ENCODE measurements at places on chromosomes 5 and 9.

DNA sequence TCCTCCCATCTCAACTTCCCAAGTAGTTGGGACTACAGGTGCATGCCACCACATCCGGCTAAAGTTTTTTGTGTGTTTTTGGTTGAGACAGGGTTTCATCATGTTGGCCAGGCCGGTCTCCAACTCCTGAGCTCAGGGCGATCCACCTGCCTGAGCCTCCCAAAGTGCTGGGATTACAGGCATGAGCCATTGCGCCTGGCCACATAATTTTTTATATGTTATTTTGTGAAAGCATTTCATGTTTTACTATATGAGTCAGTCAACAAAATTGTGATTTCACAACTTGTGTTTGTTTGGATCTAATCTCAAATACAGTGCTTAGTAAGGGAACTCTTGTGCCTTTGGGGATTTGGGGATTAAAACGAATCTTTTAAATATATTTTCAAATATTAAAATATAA, 20.0 kb upstream of the FAM120AOS start:
- no peak for DNase-seq

DNA sequence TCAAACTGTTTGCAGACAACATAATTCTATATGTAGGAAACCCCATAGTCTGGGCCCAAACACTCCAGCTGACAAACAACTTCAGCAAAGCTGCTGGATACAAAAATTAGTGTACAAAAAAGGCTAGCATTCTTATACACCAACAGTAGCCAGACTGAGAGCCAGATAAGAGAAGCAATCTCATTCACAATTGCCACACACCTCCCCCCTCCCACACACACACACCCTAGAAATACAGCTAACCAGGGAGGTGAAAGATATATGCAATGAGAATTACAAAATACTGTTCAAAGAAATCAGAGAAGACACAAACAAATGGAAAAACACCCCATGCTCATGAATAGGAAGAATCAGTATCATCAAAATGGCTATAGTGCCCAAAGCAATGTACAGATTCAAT, 9.0 kb downstream of the MTREX start:
- DNase-seq: no peak

DNA sequence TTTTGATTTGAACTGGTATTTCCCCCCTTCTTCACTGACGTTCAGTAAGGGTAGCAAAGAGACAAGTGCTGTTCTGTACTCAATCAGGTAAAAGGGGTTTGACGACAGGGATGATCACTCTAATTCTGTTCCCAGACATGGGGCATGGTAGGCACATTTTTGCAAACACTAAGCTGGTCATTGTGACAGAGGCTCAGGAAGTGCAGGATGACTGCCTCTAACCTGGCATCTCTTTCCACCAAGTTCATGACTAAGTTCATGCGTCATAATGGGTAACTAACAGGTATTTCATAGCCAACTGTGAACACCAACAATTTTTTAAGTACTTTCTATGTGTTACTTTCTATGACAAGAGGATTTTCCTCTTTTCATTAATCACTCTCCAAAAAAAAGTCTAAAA, 166.5 kb downstream of the MAPKAP1 start:
- no peak for DNase-seq

GRCh38 chr5:36875051-36875789, 1.3 kb upstream of the NIPBL start:
- peak; percentile 14 for DNase-seq

GRCh38 chr9:79382044-79382443, 189.7 kb upstream of the TLE4 start:
- no peak for DNase-seq

DNA sequence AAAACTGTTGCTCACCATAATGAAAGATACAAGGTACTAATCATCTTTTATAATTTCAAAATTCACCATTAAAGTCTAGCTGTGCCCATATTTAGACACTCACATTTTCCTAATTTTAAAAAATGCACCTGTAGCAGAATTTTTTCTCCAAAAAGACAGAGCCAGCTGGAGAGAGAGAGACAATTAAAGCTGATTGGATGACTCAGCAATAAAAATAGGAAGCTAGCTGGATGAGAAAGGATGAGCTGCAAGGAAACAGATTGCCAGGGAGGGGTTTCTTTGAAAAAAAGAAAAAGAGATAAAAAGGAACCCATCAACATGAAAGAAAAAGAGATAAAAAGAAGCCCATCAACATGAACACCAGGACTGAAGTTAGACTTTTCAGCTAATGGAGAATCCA, 73.8 kb downstream of the HCN1 start:
- DNase-seq: no peak

DNA sequence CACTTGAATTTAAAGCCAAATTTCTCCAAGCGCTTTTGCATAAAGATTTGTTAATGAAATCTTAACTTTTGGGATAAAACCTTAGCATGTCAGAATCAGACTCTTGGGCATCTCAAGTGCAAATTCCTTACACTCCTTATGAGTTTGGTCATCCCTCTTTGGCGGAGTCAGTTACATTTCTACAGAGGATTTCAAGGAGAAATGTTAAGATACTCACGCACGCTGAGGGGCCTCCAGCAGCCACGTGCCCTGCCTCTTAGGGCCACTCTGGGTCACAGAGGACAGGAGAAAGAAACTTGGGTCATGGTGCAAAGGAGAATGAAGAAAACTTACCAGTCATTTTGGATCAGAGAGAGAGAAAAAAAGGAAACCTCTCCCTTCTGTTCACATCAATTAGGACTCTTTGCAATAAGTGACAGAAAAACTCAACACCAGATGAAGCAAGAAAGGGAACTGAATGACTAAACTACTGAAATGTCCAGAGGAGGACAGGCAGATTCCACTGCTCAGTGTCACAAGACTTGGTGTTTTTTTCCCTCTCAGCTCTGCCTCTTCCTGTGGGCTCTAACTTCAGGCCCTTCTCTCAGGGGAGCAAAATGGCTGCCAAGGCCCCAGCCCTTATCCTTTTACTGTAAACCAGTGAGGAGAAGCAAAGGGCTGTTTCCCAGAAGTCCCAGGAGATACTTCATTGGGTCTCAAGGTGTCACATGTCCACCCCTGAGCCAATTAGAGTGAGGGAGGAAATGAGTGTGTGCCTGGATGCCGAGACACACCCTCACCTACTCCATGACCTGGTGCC, 63.3 kb upstream of the NFIL3 start:
- DNase-seq: no peak

DNA sequence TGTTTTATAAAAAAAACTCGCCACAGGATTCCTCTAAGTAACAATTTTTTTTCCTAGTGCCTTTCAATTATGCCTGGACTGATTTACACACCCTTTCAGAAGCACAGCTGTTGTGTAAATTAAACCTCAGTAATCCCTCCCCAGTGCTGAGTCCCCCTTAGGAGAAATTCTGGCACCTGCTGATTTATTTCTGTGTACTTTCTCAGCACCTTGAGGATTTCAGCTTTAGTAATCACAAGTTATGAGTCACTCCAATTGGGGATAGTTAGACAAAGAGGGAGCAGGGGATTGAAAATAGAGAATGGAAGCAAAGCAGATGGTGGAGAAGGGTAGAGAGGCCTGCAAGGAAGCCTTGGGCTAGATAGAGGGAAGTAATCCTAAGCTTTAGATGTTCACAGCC, 171.7 kb downstream of the TTLL11 start:
- DNase-seq: no peak

DNA sequence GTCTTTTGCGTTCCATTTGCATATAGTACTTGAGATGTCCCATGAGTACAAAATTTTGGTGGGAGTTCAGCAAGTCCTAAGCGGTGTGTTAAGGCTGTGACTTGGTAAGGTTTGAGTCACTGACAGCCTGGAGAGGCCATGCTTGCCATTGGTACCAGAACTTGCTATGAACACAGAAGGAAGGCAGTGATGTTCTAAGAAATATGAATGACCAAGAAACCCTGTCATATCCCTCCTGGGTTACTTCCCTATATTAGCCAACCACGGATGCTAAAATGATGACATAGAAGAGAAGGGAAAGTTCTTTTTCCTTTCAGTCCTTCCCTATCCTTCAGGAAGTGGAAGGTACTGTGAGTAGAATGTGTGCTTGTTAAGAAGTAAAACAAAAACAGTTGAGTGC, 136.7 kb downstream of the GCNT1 start:
- DNase-seq: no peak

DNA sequence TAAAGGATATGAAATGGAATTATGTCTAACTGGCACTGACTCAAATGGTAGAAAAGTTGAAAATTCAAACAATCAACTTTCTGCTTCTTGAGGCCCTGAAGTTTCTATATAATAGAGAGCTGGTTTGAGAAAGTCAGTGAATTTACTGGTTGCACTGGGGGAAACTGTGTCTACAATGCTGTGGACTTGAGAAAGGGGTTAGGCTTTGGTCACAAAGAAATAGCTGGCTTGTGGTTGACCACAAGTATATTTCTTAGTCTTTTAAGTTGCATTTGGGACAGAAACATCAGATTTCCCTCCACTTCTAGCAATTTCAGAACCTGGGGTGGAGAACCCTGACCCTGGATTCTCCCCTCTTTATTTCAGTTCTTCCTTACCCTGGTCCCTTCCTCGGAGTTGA, 192.6 kb upstream of the ACTBL2 start:
- no peak for DNase-seq

GRCh38 chr9:117860849-117861248, 156.6 kb downstream of the TLR4 start:
- no peak for DNase-seq

GRCh38 chr5:143723159-143723558, 88.8 kb upstream of the HMHB1 start:
- DNase-seq: no peak

DNA sequence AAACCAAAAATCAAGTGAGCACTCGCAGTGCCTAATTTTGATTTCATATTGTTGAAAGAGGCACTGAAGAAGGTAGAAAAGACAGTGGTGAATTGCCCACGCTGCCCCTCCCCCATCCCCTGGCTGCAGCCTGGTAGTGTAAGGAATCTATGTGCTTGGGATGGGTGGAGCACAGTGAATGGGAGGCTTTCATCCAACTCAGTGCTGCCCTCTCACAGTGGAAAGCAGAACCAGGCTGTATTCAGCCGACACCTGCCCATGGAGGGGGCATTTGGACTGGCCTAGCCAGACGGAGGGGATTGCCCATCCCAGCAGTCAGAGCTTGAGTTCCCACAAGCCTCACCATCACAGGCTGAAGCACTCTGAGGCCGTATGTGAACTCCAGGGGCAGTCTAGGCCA, 800.4 kb upstream of the DMAC1 start:
- DNase-seq: no peak

DNA sequence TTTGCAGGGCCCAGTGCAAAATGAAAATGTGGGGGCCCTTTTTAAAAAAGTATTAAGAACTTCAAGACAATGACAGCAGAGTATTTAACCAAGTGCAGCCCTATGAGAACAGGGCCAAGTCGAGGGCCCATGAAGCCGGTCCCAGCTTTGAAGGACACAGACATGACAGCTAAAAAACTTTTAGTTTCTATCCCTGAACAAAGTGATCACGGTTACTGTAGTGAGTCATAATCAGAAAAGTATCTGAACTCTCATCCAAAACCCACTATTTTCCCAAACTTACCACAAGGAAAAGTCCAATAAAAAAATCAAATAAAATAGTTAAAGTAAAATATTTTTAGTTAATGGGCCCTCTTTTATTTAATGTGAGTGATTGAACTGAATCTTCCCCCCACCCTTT, 126.0 kb downstream of the MEF2C start:
- no peak for DNase-seq

GRCh38 chr9:2157277-2158110, 142.3 kb downstream of the SMARCA2 start:
- peak; percentile 7 for DNase-seq

DNA sequence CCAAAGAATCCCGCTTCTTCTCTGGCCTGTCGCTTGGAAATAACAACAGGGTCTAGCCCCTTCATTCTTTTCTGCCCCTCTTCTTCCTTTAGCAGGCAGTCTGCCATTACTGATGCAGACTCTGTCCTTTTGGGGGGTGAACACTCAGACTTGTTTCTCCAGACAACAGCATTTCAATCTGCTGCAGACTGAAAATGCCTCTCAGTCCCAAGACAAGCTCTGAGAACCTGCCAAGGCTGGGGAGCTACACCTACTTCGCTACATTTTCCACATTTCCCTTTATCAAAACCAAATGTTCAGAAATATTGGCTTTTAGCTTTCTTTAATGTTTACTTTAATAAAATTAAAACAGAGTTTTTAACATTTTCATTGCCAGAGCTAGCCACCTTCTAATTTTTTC, 152.4 kb downstream of the MPDZ start:
- DNase-seq: no peak

DNA sequence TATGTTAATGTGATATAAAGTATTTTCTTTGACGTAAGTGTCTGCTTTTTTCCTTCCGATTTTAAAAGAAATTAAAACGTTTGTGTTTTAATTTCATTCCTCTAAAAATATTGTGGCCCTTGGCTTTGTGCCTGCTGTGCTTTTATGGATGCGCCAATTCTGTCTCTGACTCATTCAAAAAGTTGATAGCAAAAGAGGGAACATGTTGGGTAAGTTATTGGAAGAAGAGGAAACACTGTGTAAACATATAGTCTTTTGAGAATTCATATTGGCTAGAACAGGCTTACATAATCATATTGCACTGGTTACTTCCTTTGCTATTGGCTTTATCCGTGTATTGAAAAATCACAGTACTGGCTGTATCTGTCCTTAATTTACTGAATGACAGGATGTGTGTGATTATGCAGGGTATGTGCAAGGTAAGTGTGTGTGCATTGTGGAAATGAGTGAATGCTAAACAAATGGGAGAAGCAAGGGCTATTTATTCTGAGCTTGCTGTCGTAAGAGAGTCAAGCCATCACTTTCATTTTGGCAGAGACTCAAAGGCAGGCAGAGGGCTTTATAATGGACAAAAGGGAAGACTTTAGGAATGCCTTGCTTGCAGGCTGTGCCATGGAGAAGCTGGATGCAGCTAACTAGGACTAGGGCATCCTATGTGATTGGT, 67.8 kb downstream of the SGCD start:
- DNase-seq: no peak

DNA sequence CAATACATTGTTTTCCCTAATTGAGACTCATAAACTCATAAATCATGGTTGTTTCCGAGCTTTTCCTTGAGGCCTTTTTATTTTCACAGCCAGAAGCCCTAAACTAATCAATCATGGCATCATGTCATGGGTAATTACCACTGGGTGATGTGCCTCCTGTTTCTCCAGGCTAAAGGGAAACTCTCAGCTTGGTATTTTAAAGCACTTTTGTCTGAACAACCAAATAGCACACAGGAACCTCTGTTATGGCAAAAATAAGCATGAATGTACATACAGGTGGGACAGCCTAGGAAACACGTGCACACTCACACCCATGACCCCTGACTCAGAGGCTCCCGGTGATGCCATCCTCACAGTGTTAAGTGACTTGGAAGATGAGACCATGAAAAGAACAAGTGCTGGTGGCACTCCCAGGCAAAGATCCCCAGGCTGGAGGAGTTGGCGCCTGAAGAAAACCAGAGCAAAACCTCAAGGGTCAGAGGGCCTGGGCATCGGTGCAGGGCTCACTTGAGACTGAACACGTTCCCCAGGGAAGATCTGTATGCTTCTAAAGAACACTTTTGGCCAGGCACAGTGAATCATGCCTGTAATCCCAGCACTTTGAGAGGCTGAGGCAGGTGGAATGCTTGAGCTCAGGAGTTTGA, 154.3 kb downstream of the ROR2 start:
- no peak for DNase-seq
